ENCODE measurements at places on chromosomes 13 and 19.

GRCh38 chr19:38079926-38080380 is 144.1 kb downstream of the DPF1 start:
- DNase-seq = no peak

- no peak for DNase-seq
These were observed 19.1 kb downstream of the SMARCA4 start for GRCh38 chr19:10979951-10980381.

DNA sequence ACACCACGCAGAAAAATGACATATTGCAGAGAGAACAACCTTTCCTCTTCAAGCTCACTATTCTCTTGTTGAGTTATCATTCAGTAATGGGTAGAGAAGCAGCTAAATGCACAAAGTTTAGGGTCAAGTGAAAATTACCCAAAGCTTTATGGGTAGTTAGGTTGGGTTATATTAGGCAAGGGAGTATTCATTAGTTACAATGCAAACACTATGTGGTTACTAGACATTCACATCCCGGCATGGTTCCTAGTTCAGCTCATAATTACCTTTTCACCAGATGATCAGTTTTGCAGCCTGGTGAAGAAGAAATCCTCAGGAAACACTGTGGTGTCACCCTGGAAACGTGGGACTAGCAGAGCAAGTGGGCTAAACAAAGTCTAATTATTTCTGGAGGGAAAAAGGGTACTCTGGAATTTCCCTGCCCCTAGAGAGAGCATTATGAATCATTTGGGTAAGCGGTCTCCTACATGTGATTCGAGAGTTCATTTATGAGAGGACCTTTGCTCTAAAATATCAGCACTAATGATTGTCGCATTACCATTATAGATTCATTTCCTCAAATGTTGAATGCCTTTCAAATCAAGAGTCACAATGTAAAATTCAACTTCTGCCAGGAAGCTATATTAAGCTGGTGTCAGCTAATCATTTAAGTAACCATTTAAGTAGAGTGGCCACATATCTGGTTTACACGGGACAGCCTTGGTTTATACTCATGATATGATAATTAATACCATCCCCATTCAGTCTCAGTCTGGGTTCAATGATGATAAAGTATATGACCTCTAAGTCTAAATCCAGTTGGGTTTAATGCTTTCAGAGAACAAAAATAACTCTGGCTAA is 1208.0 kb downstream of the DIAPH3 start:
- DNase-seq = no peak

DNA sequence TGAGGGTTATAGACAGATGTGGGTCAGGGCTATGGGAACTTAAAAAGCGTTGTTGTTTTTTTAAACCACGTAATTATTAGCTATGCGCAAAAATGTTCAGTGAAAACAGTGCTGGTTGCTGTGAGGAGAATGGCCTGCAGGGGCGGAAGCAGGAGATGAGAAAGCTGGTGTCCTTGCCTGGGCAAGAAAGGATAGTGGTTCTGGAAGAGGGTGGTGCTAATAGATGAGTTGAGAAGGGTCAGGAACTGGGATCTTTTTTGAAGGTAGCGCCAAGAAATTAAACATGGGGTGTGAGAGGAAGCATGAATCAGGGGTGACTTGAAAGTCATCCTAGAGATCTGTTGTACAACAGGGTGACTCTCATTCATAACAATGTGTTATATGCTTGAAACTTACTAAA is 4.8 kb upstream of the SMG9 start:
- DNase-seq = no peak

- DNase-seq = peak; percentile 52
These were observed 7.1 kb downstream of the SPRED3 start for GRCh38 chr19:38395381-38396114.

DNA sequence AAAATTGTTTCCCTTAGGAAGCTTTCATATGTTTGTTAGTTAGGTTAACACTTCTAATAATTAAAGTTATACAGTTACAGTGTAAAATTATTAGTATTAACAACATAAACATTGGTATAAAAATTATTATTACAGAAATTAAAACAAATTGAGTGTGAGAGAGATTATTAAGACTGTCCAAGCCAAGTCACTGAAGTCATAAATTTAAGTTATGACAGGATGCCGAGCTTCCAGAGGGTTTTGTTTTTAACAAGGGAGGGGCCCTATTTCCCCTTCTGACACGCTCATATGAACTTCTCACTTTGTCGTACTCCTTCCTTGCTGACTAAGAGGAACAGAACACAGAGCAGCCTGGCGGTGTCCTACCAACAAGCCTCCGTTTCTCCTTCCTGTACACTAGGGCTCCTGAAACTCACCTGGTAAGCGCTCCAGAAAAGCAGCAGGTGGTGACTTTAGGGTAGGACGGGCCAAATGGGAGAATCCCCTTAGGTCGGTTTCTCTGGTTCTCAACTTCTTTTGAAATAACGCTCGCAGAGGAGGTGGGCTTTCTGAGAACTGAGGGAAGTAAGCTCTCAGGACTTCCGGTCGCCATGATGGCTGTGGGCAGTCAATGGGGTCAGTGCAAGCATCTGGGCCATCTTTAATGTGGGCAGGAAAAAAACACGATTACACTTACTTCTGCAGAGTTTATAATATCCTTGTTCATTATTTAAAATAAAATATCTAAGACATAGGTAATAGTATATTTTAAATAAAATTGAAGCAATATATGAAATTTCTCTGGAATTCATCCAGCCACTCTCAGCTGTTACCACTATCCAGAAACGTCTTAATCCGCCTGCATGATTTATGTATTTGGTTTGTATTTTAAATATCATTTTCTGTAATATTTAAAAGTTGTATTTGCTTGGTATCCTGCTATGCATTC is at the start of gene CARD8:
CARD8 (minus strand) TSS at position 537 of the 928 bp plus-strand sequence. CDS start 14,892 bp downstream, outside the sequence.
- DNase-seq = peak; percentile 81

- DNase-seq = no peak
These were observed 4.0 kb downstream of the PNKP start for GRCh38 chr19:49863254-49863934.

DNA sequence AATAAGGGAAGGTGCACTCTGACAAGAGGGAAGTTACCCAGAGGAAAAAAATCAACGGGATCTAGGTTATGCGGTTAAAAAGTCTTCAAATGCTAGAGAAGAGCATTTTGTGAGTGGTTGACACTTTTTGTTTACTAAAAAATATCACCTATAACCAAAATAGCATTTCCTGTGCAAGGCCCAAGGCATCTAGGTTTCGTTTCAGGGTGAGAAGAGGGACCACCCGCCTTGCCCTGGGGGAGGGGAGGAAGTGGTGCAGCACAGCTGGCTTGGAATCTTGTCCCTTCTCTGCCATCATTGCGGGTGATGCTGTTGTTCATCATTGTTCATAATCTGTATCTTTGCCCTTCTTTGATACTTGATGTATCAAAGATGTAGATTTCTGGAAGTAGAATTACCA is 80.6 kb downstream of the NUFIP1 start:
- no peak for DNase-seq

- no peak for DNase-seq
These were observed 2.3 kb upstream of the DACH1 start for GRCh38 chr13:71869274-71869673.

Measured in activated T-helper 2 cell treated with anti-CD3 and anti-CD28 coated beads, Interferon-gamma antibody, Interleukin-2, Interleukin-4, amounts not matched to agents 10 μg/mL and 5 μg/mL and 100 μg/mL, durations not matched to agents 14 hours and 24 hours and 36 hours (primary cell).